Fibroblast of the aortic adventitia (primary cell): ENCODE measurements at places on chromosomes 1 and 21.

DNA sequence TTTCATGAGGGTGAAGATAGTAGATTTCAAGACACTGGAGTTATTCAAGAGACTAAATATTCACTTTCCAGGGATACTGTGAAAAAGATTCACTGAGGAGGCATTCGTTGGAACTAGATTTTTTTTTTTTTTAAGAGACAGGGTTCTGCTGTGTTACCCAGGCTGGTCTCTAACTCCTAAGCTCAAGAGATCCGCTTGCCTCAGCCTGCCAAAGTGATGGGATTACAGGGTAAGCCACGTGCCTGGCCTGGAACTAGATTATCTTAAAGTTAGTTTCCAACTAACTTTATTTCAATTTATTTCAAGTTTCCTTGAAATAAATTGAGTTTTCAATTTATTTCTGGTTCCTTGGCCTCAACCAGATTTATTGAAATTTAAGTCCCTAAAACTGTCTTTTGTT is 24.3 kb upstream of the MCL1 start:
- DNase-seq, result no peak

GRCh38 chr1:18398791-18399530 is 81.8 kb upstream of the KLHDC7A start:
- DNase-seq, result no peak

- peak; percentile 15 for DNase-seq
These were observed 40.6 kb upstream of the GREM2 start for GRCh38 chr1:240652549-240652948.

DNA sequence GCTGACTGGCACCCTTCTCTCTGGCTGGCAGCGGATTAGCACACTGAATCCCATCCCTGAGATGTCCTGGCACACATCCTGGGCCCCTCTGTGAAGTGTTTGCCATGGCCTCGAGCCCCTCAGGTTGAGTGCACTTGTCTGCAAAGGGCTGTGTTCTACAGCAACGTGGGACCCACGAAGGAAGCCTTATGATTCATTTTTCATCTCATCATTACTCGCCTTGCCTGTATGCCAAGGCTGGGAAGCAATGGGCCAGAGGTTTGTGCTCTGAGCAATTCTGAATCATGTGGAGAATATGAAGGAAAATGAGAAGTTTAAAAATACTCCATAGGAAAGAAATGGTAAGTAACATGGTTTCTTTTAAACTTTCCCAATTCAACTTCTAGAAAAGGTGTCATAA is 124.8 kb upstream of the LMO4 start:
- DNase-seq, result peak; percentile 54

- DNase-seq, result no peak
These were observed 16.8 kb upstream of the PDXK start for GRCh38 chr21:43701936-43702784.

GRCh38 chr1:205348554-205349487 is 7.9 kb downstream of the KLHDC8A start:
- DNase-seq, result no peak

GRCh38 chr1:181308098-181308497 is 175.2 kb upstream of the CACNA1E start:
- DNase-seq, result no peak

DNA sequence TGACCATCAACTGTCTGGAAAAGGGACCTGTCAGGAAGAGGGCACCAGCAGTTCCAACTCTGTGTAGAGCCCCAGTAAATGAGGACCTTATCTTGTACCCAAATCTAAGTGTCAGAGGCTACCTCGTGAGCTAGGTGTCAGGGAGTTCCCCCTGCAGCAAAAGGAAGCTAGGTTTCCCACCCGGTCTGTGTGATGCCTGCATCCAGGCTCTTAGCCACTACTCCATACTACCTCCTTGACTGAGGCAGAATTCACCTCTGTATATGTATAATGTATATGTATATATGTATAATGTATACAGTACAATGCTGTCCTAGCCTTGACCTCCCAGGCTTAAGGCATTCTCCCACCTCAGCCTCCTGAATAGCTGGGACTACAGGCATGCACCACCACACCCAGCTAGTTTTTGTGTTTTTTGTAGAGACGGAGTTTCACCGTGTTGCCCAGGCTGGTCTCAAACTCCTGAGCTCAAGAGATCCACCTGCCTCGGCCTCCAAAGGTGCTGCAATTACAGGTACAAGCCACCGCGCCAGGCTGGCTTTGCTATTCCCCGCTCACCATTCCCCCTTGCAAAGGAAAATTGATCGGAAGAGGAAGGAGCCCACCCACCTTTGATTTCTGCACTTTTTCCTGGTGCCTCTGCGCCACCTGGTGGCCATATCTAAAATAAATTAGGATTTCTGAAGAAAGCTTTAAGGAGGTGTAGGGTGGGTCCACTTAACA is 15.7 kb upstream of the LUZP1 start:
- peak; percentile 62 for DNase-seq

DNA sequence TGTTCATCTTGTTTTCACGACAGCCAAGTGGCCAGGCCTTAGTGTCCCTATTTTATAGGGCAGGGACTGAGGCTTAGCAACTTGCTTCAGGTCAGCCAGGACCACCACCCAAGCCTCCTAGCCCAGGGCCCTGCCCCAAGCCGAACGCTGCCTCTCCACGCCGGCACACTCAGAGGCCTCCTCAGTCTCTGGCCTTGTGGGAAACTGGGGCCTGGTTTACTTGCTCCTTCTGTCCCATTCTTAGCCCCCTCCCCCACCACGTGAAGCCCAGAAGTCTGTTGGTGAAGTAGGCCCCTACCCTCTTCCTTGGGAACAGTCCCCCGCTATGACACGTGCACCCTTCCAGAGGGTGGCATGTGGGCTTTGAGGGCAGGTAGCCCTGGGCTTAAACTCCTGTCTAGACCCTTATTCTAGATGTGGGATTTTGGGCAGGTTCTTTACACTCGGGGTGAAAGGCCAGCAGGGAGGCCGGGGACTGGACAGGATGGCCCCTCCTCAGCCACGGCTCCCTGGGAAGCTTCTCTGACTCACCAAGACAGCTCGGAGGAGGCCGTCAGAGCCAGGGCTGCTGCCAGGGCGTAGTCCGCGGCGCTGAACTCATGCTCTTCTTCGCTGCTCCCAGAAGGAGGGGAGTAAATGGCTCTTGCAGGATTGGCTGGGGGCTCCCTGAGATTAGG is 4.3 kb downstream of the MYOM3 start:
- DNase-seq, result peak; percentile 36

GRCh38 chr1:83670909-83671565 is 327.9 kb downstream of the TTLL7 start:
- DNase-seq, result no peak

GRCh38 chr1:64733581-64734286 is 11.1 kb upstream of the RAVER2 start:
- peak; percentile 16 for DNase-seq

DNA sequence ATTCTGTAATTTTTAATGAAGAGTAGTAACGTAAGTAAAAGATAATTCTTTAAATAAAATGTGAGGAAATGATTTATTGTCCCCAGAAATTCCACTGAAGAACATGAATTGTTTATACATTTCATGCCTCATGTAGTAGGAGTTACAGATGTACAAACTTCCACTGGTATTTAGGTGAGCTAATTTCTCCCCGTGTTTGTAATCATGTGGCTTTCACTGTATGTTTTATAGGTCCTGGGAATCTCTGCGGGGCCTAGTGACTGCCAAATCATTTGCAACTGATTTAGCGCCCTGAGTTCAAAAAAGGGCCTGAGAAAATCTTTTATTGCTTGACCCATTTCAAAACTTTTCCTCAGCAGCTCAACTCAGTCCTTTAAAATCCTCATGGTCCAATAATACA is 30.5 kb upstream of the FASLG start:
- DNase-seq, result no peak
